ENCODE measurements at places on chromosomes 1 and 21. TPM values are rescaled to one million over a fixed set of nuclear protein-coding genes. Genes with fewer than 3 reads are reported as not detected.

GRCh38 chr1:34843392-34844251 is 15.9 kb downstream of the SMIM12 start:
- no peak for DNase-seq

DNA sequence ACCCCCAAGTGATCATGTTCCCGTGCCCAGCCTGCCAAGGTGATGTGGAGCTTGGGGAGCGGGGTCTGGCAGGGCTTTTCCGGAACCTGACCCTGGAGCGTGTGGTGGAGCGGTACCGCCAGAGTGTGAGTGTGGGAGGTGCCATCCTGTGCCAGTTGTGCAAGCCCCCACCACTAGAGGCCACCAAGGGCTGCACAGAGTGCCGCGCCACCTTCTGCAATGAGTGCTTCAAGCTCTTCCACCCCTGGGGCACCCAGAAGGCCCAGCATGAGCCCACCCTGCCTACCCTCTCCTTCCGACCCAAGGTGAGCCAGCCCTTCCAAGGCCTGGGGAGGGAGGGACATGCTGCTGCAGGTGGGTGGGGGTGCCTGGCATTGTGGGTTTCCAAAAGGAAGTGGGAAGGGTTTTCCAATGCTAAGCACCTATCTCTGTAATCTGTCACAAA is 2.3 kb downstream of the TRIM46 start:
- peak; percentile 42 for DNase-seq

DNA sequence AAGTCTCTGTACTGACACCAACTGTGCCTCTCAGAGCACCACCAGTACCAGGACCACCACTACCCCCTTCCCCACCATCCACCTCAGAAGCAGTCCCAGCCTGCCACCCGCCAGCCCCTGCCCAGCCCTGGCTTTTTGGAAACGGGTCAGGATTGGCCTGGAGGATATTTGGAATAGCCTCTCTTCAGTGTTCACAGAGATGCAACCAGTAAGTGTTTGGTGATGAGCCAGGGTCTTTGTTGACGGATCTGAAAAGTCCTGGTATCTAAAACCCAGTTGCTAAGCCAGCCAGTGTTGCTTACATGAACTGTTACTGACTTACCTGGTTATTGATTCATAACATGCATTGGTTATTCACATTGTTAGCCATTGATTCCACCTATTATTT is 1.1 kb downstream of the C1orf56 start:
- no peak for DNase-seq

DNA sequence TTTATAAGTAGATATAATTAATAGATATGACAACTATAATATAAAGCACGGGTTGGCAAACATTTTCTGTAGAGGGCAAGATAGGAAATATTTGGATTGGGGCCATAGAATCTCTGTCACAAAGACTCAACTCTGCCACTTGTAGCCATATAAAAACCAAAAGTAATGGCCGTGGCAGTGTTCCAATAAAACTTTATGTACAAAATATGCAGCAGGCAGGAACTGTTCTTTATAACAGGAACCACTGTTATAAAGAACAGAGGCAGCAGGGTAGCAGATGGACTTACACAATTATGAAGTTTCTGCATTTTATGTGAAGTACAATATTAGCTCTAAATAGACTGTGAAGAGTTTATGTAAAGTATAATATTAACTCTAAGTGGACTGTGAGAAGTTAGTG is 16.9 kb upstream of the QSOX1 start:
- DNase-seq, result no peak

- no peak for DNase-seq
Observed at GRCh38 chr1:208273386-208274017, 29.3 kb upstream of the PLXNA2 start.

DNA sequence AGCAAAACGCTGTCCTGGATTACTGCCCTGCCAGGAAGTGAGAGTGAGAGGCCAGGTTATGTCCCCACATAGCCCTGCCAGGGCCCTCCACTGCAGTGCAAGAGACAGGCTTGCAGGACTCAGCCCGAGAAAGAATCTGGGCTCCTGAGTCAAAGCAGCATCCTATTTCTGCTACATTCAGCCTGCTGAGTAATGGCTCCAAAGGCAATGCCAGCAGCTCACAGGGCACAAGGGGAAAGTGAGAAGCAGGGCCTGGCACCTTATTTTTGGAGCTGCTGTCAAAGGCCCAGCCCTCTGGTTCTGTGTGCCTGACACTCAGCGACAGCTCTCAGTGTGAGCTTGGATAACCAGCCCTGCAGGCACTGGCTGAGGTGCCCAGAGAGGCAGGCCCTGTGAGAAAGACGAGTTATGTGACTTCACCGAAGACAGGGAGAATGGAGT is 83.9 kb downstream of the DTL start:
- DNase-seq, result no peak

GRCh38 chr1:214660190-214660589 is 57.2 kb downstream of the CENPF start:
- no peak for DNase-seq

DNA sequence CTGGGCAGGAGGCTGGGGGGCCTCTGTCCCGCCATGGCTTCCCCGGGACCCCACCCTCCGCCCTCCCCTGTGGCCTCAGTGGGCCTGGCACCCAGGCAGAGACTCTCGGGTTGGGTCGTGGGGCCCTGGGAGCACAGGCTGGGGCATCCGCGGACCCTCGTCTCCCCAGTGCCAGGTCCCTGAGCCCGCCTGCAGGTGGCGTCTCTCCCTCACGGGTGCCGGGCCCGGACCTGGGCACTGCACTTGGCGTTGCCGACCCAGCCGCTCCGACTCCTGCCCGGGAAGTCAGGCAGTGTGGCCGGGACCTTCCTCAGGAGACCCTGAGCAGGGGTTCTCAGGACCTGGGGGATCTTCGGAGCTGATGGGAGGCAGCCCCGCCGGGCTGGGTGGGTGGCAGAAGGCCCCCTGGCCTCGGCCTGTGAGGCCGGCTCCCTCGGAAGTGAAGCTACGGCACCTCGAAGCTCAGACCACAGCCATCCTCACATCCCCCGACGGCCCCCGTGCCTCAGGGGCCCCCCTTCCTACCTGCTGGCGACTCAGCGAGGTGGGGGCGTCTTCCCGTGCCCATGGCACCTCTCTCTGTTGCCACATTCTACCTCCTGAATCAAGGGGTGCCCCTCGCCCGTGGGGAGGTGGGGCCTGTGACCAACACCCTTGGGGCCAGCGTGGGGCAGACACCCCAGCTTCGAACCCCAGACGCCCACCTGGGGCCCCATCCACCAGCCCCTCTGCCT is 6.4 kb upstream of the C1orf159 start:
- DNase-seq, result peak; percentile 85

DNA sequence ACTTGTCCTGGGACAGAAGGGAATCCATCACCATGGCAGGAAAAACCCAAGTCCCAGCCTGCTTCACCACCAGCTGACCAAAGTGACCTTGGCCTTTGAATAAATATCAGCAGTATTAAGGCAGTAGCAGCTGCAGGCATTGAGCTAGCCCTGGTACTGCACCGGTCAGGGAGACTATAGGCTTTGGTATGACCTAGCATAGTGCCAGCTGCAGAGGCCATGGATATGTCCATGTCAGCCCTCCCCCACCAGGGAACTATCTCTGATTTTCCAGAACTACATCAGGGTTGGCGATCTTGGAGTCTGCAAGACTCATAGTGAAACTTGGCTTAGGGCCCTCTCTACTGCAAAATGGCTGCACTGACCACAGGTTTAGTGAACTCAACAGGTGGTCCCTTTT is 49.2 kb upstream of the FAM20B start:
- DNase-seq, result no peak

DNA sequence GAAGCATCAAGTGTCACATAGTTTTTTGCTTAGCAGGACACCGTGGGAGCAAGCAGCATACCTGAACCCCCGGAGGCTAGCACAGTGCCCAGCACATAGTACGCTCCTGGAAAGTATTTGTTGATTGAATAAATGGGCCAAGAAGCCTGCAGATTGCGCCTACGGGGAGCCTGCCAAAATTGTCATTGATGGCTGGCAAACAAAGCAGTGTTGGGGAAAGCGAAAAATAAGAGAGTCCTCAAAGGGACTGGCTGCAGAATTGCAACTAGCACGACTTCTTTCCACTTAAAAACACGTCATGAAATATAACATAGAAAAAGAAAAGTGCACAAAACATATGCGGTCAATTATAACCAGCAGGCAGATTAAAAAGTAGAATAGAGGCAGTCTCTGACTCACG is 125.2 kb upstream of the GALNT2 start:
- DNase-seq, result peak; percentile 58

GRCh38 chr1:154599658-154600057 is 8.3 kb downstream of the ADAR start:
- DNase-seq, result no peak

DNA sequence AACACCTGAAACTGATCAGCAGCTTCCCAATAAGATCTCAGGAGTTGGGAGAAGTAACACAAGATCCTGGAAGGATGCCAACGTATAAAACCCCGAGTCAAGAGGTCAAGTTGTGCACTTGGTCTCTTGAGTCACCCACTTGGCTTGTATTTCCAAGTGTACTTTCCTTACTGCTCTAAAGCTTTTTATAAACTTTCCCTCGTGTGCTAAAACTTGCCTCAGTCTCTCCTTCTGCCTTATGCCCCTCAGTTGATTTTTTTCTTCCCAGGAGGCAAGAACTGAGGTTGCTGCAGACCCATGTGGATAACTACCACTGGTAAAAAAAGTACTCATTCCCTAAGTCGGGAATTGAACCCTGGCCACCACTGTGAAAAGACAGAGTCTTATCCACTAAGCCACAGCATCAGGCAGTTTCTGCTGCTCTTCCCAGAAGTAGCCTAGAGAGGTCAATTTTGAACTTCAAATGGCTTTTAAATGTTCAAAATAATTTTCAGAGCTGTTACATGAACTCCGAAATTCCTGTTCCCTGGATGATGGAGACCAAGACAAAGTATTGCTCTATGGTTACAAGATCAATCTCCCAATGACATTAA is 28.9 kb downstream of the ITLN2 start:
- no peak for DNase-seq

- peak; percentile 43 for DNase-seq
Observed at GRCh38 chr1:183180634-183181056, 5.4 kb upstream of the LAMC2 start.

- no peak for DNase-seq
Observed at GRCh38 chr21:42747746-42748351, 94.4 kb downstream of the PDE9A start.

- DNase-seq, result no peak
Observed at GRCh38 chr1:24369801-24370200, 43.8 kb downstream of the STPG1 start.

GRCh38 chr21:32653326-32653901 is 41.2 kb upstream of the CFAP298 start:
- peak; percentile 32 for DNase-seq

DNA sequence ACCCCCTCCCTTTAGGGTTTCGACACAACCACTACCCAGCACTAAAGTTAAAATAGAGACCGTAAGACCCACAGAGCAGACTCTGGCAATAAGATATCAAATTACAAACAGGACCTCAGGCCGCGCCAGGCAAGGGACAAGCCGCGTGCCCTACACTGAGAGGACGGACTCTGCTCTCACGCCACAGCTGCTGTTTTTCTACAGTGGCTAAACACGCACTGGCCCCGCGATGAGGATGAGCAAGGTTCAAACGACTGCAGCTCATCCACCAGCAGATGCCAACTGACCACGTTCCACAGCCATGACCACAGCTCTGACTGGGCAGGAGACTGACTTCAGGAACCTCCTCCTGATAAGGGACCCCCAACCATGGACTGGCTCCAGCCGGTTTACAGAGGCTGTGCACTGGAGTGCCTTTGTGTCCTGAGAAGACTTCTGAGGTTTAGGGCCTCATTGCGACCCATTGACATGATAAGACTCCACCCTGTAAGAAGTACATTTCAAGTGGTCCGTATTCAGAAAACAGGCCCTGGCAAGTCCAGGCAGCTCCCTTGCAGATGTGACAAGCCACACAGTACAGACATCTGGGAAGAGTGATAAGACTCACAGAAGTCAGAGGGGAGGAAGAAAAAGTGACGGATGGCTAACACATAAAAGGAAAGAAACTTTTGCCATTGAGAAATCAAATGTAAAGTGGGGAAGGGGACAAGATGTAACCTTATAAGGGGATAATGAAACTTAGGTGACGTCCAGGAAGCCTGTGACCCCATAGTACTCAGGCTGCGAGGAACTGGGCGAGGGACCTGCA is 1.5 kb upstream of the KRTAP10-6 start:
- no peak for DNase-seq

DNA sequence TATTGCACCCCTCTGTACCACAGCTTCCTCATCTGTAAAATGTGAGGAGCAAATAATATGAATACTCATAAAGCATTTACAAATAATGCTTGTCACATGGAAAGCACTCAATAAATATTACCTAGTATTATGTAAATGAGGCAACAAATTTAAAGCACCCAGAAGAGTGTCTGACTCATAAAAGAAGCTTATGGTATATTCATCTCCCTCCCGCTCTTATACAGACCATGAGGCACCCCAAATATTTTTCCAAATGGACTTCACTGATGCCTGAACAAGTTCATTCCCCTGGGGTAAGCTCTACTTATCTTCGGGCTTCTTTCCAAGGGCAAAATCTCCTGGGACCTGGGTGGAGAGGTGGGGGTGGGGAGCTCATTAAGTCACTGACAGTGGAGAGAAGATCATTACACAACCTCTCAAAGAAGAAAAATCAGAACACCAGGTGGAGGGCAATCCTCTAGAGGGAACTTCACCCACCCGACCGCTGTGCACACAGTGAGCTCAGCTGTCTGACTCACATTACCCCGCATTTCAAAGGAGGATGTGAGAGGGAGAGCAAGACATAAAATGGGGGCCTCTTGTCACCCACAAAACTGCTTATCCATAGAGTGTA is 166.2 kb downstream of the ASTN1 start:
- DNase-seq, result no peak

- DNase-seq, result no peak
Observed at GRCh38 chr21:25890001-25890400, 155.2 kb downstream of the GABPA start.

Gene PADI2
- 2.3 TPM for total RNA-seq

Gene LORICRIN
- total RNA-seq, result not detected

Gene SPRR2E
- not detected for total RNA-seq

Gene KLHDC8A
- 0.78 TPM for total RNA-seq

Gene MUL1
- total RNA-seq, result 20.4 TPM

Gene SYCP1
- not detected for total RNA-seq

Gene AVPR1B
- total RNA-seq, result 0.78 TPM

Gene VWA1
- total RNA-seq, result 55.5 TPM

Gene NEXN
- 7.5 TPM for total RNA-seq

All from body of pancreas (tissue), 4 donors.